Vein endothelial cell (primary cell): ENCODE measurements at places on chromosomes 3 and 15. TPM values are rescaled to one million over a fixed set of nuclear protein-coding genes. Genes with fewer than 3 reads are reported as not detected.

The BSN gene
- 0.19 and 0.65 TPM in 2 replicates for total RNA-seq

The PAQR5 gene
- 0.67 TPM in 1 of 2 replicates, not detected in the other for total RNA-seq

The CYP19A1 gene
- total RNA-seq = not detected in 2 replicates

The UBXN7 gene
- total RNA-seq = 21.9 and 23.8 TPM in 2 replicates

The NME9 gene
- 0.65 TPM in 1 of 2 replicates, not detected in the other for total RNA-seq

The ABCF3 gene
- total RNA-seq = 31.9 and 40.5 TPM in 2 replicates

The ONECUT1 gene
- total RNA-seq = not detected in 2 replicates

The CCDC39 gene
- 0.10 TPM in 1 of 2 replicates, not detected in the other for total RNA-seq

The MEF2A gene
- 48.0 and 53.5 TPM in 2 replicates for total RNA-seq

The NR2F2 gene
- 36.9 and 39.8 TPM in 2 replicates for total RNA-seq

The MCTP2 gene
- total RNA-seq = 2.9 and 3.2 TPM in 2 replicates

The EXD1 gene
- not detected in 2 replicates for total RNA-seq

The GP9 gene
- total RNA-seq = not detected in 2 replicates

The GOLGA8M gene
- total RNA-seq = 1.6 TPM in 1 of 2 replicates, not detected in the other

The GABRB3 gene
- 0.76 TPM in 1 of 2 replicates, not detected in the other for total RNA-seq

The ATP13A3 gene
- total RNA-seq = 132 and 147 TPM in 2 replicates

The XIRP1 gene
- total RNA-seq = not detected in 2 replicates

The IL16 gene
- 0.98 and 3.2 TPM in 2 replicates for total RNA-seq

The GOLGA8S gene
- total RNA-seq = not detected in 2 replicates

The PPP1R2 gene
- 114 and 127 TPM in 2 replicates for total RNA-seq

The IL12A gene
- 0.33 and 0.38 TPM in 2 replicates for total RNA-seq

The EHD4 gene
- 150 and 152 TPM in 2 replicates for total RNA-seq

The CPN2 gene
- total RNA-seq = not detected in 2 replicates

The FBXW12 gene
- not detected in 2 replicates for total RNA-seq

The CLDND1 gene
- 88.8 and 96.8 TPM in 2 replicates for total RNA-seq

The IMPG2 gene
- total RNA-seq = 0.67 and 0.98 TPM in 2 replicates

The RETNLB gene
- total RNA-seq = not detected in 2 replicates

The CCR1 gene
- not detected in 2 replicates for total RNA-seq

The PPM1L gene
- 3.3 and 4.7 TPM in 2 replicates for total RNA-seq

The CLDN18 gene
- total RNA-seq = not detected in 2 replicates

The EOMES gene
- total RNA-seq = 0.10 TPM in 1 of 2 replicates, not detected in the other
